T-helper 22 cell (primary cell): ENCODE measurements at places on chromosomes 11 and 22.
A peak's percentile ranks its signal among the peaks of the same experiment; 100 is the strongest.

- no peak for DNase-seq
Observed at GRCh38 chr11:119774172-119774763, 45.3 kb upstream of the NECTIN1 start.

- DNase-seq, result no peak
Observed at GRCh38 chr11:1303973-1304372, 5.5 kb downstream of the TOLLIP start.

GRCh38 chr11:34356913-34357700 lies 703 bp downstream of the ABTB2 start:
- peak; percentile 21 for DNase-seq

DNA sequence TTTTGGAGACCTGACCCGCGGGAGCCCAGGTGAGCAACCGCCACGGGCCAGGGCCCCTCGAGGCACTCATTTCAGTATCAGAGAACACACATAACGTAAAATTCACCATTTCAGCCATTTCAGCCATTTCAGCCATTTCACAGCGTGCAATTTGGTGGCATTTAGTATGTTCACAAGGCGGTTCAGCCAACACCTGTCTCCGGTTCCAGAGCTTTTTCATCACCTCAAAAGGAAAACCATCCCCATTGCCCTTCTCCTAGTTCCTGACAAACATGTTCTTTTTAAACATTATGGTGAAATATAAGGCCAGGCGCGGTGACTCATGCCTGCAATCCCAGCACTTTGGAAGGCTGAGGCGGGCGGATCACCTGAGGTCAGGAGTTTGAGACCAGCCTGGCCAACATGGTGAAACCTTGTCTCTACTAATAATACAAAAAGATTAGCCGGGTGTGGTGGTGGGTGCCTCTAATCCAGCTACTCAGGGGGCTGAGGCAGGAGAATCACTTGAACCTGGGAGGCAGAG lies 119.3 kb downstream of the KCNQ1 start:
- DNase-seq, result no peak

- no peak for DNase-seq
Observed at GRCh38 chr11:3635641-3636375, 6.0 kb downstream of the ART5 start.

DNA sequence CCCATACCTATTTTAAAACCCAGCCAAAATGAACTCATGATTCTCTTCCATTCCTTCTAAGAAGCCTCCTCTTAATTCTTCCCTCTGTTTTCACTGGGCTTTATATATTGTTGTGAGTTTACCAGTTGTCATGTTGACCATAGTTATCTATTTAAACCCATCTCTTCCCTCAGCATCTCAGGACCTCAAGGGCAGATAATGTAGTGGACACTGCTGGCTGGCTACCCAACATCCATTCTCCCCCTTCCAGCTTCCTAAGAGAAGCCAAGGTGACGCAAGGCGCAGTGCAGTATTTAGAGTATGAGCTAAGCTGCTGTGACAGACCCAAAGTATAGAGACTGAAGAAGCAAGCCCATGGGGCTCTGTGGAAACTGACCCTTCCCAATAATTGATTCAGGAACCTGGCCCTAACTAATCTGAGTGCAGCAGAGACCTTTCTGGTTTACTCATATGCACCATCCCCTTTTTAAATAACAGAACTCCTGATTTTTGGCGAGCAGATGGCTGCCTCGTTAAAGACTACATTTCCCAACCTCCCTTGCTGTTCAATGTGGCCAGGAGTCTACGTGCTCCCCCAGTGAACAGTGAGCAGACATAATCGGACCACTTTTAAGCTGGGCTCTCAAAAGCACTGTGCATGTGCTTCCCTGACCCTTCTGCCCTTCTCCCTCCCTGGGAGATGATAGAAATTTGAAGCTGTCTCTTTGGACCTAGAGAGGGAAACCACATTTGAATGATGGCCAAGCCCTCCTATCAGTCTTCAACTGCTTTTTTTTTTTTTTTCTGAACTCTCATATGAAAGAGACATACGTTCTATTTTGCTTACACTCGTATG lies 28.1 kb upstream of the CREB3L1 start:
- DNase-seq, result no peak

GRCh38 chr11:84549217-84549616 lies 1077.9 kb downstream of the DLG2 start:
- no peak for DNase-seq

DNA sequence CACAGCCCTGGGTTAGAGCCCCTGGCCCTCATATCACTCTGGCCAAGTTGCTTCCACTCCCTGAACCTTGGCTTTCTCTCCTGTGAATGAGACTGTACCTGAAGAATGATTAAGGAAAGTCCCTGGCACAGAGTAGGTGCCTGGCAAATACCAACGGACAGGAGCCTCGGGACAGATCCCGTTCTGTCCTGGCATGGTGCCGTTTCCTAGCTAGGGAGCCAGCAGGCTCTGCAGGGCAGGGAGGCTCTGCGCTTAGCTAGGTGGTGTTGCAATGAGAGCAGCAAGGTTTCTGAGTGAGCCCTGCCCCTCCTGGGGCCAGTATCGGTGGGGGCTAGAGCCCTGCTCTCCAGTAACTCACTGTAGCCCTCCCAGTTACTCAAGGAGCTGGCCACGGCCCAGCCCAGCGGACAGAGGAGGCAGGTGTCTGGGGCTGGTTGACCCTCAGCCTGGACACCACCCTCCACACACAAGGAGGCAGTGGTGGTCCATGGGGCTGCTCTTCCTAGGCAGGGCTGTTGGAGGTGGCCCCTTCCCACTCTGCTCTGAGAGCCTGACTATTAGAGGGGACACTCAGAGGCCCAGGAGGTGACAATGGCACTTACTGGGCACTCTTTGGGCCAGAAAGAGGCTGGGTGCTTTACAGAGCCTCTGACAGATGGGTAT lies 74.4 kb downstream of the NFAM1 start:
- DNase-seq, result no peak

GRCh38 chr11:107801641-107802040 lies 56.9 kb downstream of the SLC35F2 start:
- DNase-seq, result no peak

DNA sequence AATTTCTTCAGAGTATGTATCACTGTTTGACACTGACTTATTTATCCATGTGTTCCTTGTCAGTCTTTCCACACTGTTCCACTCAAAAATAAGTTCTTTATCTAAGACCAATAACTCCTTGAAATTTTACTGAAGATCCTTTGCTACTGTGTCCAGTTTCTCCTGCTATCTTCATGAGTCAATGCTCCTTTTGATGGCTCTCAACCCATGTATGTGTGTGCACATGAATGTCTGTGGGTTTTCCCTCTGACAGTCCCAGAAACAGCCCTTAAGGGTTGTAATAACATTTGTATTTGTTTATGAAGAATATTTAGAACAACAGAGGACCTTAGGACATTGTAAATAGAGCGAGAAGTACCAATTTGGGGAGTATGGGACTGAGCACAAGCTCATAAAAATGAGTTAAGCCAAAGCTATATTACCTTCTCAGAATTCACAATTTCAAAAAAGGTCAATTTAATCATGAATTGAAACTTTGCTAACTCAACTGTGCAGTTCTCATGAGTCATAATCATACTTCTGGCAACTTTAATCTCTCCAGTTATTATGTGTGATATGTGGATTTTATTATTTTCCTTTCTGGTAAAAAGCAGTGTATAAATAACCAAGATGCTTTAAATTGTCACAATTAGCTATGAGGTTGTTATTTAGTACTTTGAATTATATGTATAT lies 533.6 kb downstream of the CNTN5 start:
- no peak for DNase-seq
